ENCODE measurements at places on chromosomes 5 and 9. TPM values are rescaled to one million over a fixed set of nuclear protein-coding genes. Genes with fewer than 3 reads are reported as not detected.

SLCO6A1 gene
- not detected for total RNA-seq

SPAG8 gene
- total RNA-seq, result 3.4 TPM

TSSK1B gene
- total RNA-seq, result not detected

F2RL2 gene
- not detected for total RNA-seq

EQTN gene
- total RNA-seq, result not detected

OR1Q1 gene
- 0.33 TPM for total RNA-seq

FBP2 gene
- total RNA-seq, result not detected

CCIN gene
- 0.26 TPM for total RNA-seq

DNA sequence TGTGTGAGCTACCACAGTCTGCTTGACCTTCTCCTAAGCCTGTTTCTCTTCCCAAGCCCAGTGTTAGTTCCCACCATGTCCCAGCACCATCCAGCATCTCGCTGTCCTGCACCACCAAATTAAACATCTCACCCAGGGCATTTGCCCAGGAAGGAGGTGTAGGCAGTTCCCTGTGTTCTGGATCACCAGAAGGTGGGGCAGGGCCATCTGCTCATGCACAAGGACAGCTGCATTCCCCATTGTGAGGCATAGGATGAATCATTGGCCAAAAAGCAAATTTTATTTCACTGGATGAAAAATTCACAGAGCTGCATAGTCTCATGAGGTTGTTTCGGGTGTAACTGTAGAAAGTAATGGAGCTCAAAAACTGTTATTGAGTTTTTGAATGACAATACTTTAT is 89.5 kb upstream of the GRIA1 start:
- no peaks in the 10 kb centered on the region for H3K36me3 ChIP-seq
- H3K4me3 ChIP-seq, result no peak overlapping the region
- no peak overlapping the region for H3K27ac ChIP-seq
- H3K4me1 ChIP-seq, result no peaks in the 10 kb centered on the region

- no peak overlapping the region for H3K4me3 ChIP-seq
- no peaks in the 10 kb centered on the region for H3K4me1 ChIP-seq
- peaks cover 19% of the 10 kb centered on the region for H3K27me3 ChIP-seq
- no peaks in the 10 kb centered on the region for H3K36me3 ChIP-seq
- H3K27ac ChIP-seq, result no peak overlapping the region
- no peak for DNase-seq
Observed at GRCh38 chr5:76805821-76806505, 12.9 kb upstream of the F2RL1 start.

DNA sequence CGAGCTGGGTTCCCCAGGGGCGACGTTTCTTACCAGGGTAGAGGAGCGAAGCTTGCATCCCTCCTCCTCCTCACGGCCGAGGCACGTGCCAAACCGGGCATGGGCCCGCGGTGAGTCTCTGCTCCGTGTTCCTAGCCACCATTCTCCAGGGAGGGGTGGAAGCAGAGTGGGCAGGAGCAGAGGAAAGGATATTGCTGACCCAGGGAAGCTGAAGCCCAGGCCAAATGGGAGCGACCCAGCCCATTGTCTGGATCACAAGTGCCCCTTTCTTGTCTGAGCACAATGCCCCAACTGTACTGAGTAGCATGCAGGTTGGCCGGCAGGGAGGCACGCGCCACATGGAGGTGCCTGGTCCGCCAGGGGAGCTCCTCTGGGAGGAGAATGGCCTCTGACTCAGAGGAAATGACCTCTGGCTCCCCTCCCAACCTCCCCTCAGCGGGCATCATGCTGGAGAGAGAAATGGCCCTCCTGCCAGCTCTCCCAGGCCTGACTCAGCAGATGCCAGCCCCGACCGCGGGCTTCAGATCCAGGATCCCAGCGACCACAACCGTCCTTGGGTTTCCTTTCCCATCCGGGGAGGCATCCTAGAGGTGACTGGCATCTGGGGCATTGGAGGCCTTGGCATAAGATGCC is 1.1 kb downstream of the PRR7 start:
- peak overlapping the region; percentile 73 for H3K4me3 ChIP-seq
- DNase-seq, result no peak
- no peaks in the 10 kb centered on the region for H3K36me3 ChIP-seq
- H3K27ac ChIP-seq, result no peak overlapping the region
- peaks cover 29% of the 10 kb centered on the region for H3K4me1 ChIP-seq

DNA sequence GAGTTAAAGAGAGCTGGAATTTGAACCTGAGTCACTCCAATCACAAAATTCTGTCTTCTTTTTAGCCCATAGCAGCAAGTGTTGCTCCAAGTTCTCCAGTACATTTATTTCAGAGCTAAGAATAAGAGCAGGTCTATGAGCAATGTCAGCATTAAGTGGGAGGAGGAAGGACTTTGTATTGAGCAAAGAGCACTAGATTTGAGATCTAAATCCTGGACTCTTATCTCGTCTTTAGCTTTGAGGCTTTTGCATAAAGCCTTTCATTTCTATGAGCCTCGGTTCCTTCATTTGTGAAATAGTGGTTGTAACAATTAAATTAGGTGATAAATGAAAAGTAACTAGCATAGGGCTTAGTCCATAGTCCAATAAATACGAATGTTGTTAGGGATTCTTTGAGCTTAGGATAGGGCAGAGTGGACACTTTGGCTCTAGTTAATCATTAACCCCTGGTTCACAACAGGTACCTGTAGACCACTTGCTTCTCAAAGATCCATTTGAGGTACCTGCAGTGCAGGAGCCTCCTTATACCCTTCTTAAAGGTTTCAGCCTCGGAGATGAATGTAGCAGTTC is 464.1 kb upstream of the KLF4 start:
- H3K36me3 ChIP-seq, result no peaks in the 10 kb centered on the region
- DNase-seq, result no peak
- no peak overlapping the region for H3K27ac ChIP-seq

DNA sequence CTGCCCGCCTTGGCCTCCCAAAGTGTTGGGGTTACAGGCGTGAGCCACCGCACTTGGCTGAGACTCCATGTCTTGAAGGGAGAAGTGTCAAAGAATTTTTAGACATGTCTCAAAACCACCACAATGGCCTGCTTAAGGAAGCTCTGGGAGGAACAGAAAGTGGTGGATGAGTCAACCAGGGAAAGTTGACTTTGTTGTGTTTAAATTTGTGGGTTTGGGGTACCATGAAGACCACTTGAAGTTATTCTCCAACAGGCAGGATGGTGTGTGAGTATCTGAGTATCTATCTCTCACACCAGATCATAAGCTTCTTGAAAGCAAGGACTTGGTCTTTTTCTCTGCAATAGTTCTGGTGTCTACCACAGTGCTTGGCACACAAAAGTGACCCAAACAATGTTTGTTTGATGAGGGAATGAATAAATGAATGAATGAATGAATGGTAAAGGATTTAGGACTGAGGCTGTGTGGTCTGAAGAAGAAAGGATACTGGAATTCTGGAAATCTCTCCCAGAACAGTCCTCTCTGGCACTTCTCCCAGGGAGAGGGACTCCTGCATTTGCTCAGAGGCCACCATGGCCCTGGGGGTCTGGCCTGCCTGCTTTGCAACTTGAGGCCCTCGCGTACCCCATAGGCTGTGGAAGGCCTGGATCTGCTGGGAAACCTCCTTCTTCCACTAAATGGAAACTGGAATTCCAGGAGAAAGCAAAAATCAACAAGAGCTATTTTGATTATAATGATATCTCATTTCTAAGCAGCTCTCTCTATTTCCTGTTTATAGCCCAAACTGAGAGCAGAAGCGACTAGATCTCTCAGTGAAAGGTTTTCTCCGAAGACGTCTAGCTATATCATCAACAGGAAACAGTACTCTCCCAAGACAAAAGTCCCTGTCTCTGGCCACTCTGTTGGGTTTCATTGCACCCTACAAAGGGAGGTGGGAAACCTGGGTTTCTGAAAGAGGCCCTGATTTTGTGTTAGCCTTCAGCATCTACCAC is 187.9 kb downstream of the PALM2AKAP2 start:
- no peak for DNase-seq
- peak overlapping the region; percentile 82 for H3K27ac ChIP-seq
- peaks cover 10% of the 10 kb centered on the region for H3K27me3 ChIP-seq
- peaks cover 28% of the 10 kb centered on the region for H3K4me1 ChIP-seq
- H3K4me3 ChIP-seq, result peak overlapping the region; percentile 31
- H3K36me3 ChIP-seq, result peaks cover 5% of the 10 kb centered on the region

GRCh38 chr5:100667161-100667630 is 132.0 kb downstream of the FAM174A start:
- no peaks in the 10 kb centered on the region for H3K27me3 ChIP-seq
- DNase-seq, result no peak
- H3K4me3 ChIP-seq, result no peak overlapping the region
- peaks cover 3% of the 10 kb centered on the region for H3K36me3 ChIP-seq
- H3K4me1 ChIP-seq, result peaks cover 9% of the 10 kb centered on the region
- no peak overlapping the region for H3K27ac ChIP-seq

GRCh38 chr5:135873831-135874230 is 21.8 kb downstream of the IL9 start:
- DNase-seq, result no peak
- no peak overlapping the region for H3K4me3 ChIP-seq
- peaks cover 2% of the 10 kb centered on the region for H3K27me3 ChIP-seq
- H3K4me1 ChIP-seq, result no peaks in the 10 kb centered on the region

GRCh38 chr9:18190671-18191374 is 283.1 kb upstream of the ADAMTSL1 start:
- no peaks in the 10 kb centered on the region for H3K4me1 ChIP-seq
- no peak overlapping the region for H3K4me3 ChIP-seq
- H3K27ac ChIP-seq, result no peak overlapping the region
- no peak for DNase-seq

GRCh38 chr5:124342027-124342471 is 404.4 kb downstream of the ZNF608 start:
- H3K36me3 ChIP-seq, result no peaks in the 10 kb centered on the region
- no peak overlapping the region for H3K4me3 ChIP-seq
- H3K4me1 ChIP-seq, result no peaks in the 10 kb centered on the region
- no peak overlapping the region for H3K27ac ChIP-seq
- DNase-seq, result no peak
- no peaks in the 10 kb centered on the region for H3K27me3 ChIP-seq

- no peaks in the 10 kb centered on the region for H3K36me3 ChIP-seq
- DNase-seq, result no peak
- H3K4me3 ChIP-seq, result no peak overlapping the region
Observed at GRCh38 chr5:139910036-139910435, 114.4 kb downstream of the PSD2 start.

DNA sequence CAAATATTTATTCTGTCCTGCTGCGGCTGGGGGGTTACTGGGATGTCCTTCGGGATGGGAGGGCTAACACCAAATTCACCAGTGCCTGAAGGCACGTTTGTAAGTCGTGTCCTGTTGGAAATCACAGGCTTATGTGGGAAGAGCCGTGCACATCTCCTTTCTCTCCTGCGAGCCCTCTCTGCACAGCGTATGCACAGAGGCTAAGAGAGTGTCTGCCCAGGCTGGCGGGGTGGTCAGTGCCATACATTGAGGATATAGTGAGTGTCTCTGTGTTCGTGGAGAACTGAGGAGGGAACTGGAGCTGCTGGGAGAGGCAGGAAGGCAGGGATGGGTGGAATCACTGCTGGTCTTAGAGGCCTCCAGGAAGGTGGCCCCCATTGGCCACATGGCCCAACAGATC is 110.1 kb downstream of the WNK2 start:
- no peaks in the 10 kb centered on the region for H3K27me3 ChIP-seq
- H3K27ac ChIP-seq, result no peak overlapping the region
- H3K4me3 ChIP-seq, result no peak overlapping the region
- no peak for DNase-seq
- H3K4me1 ChIP-seq, result peaks cover 5% of the 10 kb centered on the region

DNA sequence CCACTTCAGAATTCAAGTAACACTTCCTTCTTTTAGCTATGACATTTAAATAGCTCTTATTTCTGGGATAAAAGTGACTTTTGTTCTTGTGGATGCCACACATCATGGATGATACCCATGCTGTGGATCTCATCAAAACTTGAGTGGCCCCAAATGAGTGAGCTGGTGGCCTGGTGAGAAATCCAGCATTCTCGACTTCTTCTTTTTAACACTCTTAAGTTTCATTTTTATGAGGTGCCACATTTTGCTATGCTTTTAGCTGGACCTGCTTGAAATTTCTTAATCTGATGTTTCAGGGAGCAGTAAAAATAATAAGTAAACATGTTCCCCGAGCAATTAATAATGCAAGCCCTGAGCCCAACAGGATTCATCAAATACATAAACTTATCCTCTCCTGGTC is 384.8 kb upstream of the MEF2C start:
- H3K4me1 ChIP-seq, result no peaks in the 10 kb centered on the region
- no peak overlapping the region for H3K4me3 ChIP-seq
- no peaks in the 10 kb centered on the region for H3K36me3 ChIP-seq

- H3K4me1 ChIP-seq, result peaks cover 31% of the 10 kb centered on the region
- no peak for DNase-seq
- H3K36me3 ChIP-seq, result peaks cover 7% of the 10 kb centered on the region
- H3K27ac ChIP-seq, result peak overlapping the region; percentile 45
- H3K4me3 ChIP-seq, result no peak overlapping the region
Observed at GRCh38 chr9:113352411-113352810, 3.1 kb downstream of the BSPRY start.

- no peak overlapping the region for H3K4me3 ChIP-seq
- no peaks in the 10 kb centered on the region for H3K27me3 ChIP-seq
- no peak overlapping the region for H3K27ac ChIP-seq
- no peak for DNase-seq
- no peaks in the 10 kb centered on the region for H3K4me1 ChIP-seq
Observed at GRCh38 chr9:110971705-110972104, 66.6 kb downstream of the LPAR1 start.

DNA sequence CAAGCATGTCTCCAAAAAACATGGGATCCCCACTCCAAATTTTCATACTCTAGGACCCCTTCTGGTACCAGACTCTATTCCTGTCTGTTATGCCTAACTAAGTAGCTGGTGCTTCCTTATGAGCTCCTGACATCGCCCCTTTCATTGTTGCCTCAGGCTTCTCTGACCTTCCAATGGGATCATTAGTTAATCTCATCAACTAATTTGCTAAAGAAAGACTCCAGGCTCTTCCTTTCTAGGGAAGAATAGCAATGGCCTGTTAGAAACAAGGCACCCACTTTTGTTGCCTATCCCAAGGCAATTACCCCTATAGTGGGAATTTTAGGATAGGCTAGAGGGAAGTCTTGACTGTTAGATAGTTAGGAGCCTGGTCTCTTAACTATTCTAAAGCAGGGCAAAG is 369.5 kb downstream of the MLLT3 start:
- H3K36me3 ChIP-seq, result peaks cover 63% of the 10 kb centered on the region
- peaks cover 38% of the 10 kb centered on the region for H3K4me1 ChIP-seq
- no peaks in the 10 kb centered on the region for H3K27me3 ChIP-seq
- DNase-seq, result no peak
- H3K27ac ChIP-seq, result no peak overlapping the region
- H3K4me3 ChIP-seq, result no peak overlapping the region

- H3K36me3 ChIP-seq, result no peaks in the 10 kb centered on the region
- no peaks in the 10 kb centered on the region for H3K27me3 ChIP-seq
- no peaks in the 10 kb centered on the region for H3K4me1 ChIP-seq
- no peak overlapping the region for H3K4me3 ChIP-seq
- H3K27ac ChIP-seq, result no peak overlapping the region
- DNase-seq, result no peak
Observed at GRCh38 chr9:18263377-18263776, 210.6 kb upstream of the ADAMTSL1 start.

Measured in activated naive CD8-positive, alpha-beta T cell treated with anti-CD3 and anti-CD28 coated beads, Interleukin-2, amount 10 ng/mL, durations not matched to agents 7 days and 5 days (primary cell).